Stimulated activated CD8-positive, alpha-beta memory T cell treated with anti-CD3 and anti-CD28 coated beads, Interleukin-7, amount 100 ng/mL, for 1 hour (primary cell): ENCODE measurements at places on chromosomes 4 and X.

GRCh38 chr4:145178740-145179280, 1.6 kb downstream of the OTUD4 start:
- DNase-seq: no peak

GRCh38 chr4:72553540-72554337, 15.3 kb downstream of the ADAMTS3 start:
- no peak for DNase-seq

DNA sequence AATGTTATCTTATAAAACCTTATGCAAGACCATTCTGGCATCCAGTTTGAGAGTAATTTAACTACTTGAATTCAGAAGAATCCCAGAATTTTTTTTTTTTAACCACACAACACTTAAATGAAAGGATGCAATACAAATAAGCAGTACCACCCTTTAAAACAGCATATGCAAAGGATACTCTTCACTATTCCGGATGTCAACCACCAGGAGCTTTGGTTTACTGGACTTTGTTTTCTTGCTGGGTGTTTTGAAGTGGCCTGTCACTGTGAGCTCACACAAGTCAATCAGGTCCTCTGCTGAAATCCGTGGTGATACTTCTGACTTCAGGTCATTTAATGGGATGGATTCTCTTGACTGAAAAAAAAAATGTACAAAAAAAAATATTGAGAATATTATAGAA, 200.0 kb downstream of the TBCK start:
- no peak for DNase-seq

GRCh38 chrX:120264341-120264740, 13.7 kb downstream of the ZBTB33 start:
- DNase-seq: no peak

DNA sequence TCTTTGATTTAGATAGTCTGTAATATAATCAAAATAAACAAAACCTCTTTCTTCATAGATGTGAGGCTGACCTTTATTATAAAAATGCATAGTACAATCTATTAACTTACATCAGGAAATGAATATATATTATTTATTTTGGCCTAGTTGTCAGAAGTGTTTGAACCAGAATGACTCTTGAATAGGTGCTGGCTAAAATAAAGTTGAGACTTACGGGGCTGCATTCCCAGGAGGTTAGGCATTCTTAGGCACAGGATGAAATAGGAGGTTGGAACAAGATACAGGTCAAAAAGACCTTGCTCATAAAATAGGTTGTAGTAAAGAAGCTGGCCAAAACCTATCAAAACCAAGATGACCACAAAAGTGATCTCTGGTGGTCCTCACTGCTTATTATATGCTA, 1193.3 kb upstream of the IGFBP7 start:
- DNase-seq: no peak

- no peak for DNase-seq
Observed at GRCh38 chrX:11304829-11305228, 11.6 kb downstream of the AMELX start.

- DNase-seq: no peak
Observed at GRCh38 chr4:37884855-37885487, 5.9 kb upstream of the TBC1D1 start.

- DNase-seq: no peak
Observed at GRCh38 chrX:97876697-97877407, 993.1 kb downstream of the RPA4 start.

GRCh38 chr4:105569057-105569865, 16.8 kb downstream of the ARHGEF38 start:
- DNase-seq: no peak

- DNase-seq: no peak
Observed at GRCh38 chr4:185099024-185099682, 43.9 kb upstream of the SLC25A4 start.

GRCh38 chr4:130563889-130564418, 1468.0 kb downstream of the C4orf33 start:
- no peak for DNase-seq

DNA sequence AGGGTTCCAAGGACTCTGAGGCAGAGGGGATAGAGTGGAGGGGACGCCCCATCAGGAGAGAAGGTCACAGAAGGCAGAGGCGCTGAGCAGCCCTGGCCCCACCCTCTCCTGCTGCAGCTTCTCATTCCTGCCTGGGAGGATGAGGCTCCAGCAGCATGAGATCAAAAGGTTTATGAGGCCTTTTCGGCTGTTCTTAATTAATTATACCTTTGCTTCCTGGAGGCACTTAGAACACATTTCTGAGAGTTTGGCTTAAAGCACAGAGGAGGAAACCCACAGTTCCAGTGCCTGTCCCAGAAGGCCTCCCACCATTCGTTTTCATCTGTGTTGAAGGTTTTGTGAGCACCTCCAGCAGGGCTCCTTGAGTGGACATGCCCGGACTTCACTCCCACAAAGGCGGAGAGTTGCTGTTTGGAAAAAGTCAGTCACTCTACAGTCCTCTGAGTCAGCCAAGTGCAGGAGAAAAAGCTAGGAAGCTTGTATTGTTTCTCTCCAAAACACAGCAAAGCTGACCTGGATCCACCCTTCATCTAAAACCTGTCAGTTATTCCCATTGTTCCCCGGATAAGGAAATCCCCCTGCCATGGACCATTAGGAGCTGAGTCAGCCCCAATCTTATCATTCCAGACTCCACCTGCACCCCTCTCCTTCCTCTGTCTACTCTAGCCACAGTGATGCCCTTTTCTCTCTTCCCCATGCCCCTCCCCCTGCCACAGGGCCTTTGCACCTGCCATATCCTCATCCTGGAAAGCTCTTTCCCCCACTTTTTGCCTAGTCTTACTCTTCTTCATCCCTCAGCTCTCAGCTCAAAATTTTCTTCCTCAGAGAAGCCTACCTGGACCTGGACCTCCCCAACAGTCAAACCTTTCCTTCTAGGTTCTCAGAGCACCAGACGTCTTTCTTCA, 276.8 kb downstream of the FBXW7 start:
- no peak for DNase-seq

GRCh38 chrX:130082244-130083106, 27.8 kb downstream of the ELF4 start:
- peak; percentile 34 for DNase-seq

DNA sequence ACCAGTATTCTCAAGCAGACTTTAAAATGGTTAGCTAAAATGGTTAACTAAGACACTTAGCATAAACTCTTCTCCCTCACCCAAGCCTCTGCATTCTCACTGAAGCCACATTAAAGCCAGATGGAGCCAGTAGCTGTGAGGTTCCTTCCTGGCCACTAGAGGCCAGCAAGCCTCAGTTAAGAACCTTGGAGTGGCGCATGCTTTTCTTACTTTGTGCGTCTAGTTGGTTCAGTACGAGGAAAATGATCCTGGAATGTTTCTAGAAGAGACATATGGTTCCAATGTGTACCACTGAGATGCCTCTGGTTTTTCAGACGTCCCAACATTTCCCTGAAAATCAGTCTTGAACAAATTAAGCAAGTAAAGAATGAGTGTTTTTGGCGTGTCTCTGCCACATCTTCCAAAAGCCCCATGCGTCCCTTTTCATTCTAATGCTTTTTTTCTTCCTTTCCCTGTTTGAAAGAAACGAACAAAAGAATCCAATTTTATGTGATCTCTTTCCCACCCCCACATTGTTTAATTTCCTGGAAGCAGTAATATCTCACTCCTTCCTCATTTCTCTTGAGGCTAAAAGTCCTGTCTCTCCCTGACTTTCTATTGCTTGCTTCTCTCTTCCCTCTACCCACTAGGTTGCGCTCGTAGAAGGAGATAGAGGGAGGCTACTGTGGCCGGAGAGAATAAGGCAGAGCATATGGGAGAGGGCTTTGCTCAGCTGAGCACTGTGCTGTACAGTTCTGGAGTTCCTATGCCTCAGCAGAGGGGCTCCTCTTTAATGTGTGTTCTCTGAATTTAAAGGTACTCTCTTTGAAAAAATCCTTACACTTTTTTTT, 82.9 kb upstream of the TAB3 start:
- no peak for DNase-seq

DNA sequence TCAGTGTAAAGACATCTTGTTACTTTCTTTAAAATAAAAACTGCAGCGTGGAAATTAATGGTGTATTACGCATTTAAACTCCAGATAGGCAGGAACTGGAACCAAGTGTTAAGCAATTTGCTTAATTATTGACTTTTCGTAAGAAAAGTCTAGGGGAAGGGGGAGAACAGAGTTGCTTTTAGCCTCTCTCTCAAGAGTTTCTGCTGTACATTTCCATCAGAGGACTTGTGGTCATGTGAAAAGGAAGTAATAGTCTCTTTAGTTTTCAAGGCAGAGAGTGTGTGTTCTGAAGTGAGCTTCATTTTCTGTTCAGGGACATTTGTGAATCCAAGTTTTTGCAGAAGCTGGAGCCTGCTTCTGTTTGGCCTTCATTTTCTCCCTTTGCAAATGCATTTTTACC, 127.2 kb downstream of the UBE2K start:
- DNase-seq: no peak

DNA sequence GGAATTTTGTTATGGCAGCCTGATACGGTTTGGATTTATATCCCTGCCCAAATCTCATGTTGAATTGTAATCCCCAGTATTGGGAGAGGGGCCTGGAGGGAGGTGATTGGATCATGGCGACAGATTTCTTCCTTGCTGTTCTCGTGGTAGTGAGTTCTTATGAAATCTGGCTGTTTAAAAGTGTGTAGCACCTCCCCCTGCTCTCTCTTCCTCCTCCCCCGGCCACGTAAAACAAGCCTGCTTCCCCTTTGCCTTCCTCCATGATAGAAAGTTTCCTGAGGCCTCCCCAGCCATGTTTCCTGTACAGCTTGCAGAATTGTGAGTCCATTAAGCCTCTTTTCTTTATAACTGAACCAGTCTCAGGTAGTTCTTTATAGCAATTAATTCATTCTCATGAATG, 37.9 kb downstream of the SUPT20HL2 start:
- DNase-seq: no peak

GRCh38 chrX:123330229-123330942, 146.3 kb downstream of the GRIA3 start:
- DNase-seq: no peak

GRCh38 chr4:67678612-67679011, 22.3 kb downstream of the UBA6 start:
- no peak for DNase-seq

- DNase-seq: no peak
Observed at GRCh38 chrX:119745283-119745848, 13.0 kb upstream of the SOWAHD start.

GRCh38 chrX:153538424-153538823, 21.0 kb downstream of the ATP2B3 start:
- DNase-seq: no peak

DNA sequence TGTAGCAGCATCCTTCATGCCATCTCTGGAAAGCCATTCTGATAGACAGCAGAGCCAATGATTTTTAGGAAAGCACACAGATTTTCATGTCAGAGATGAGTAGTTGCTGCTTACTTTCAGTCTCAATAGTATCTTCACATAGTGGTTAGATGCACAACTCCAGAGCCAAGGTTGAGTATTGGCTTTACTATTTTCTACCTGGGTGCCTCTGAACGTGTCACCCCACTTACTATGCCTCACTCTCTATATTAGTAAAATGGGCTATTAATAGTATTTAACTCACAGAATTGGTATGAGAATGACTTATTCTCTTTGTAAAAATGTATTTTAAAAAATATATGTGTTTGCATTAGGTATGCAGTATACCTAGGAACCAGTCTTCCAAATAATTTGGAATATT, 108.8 kb upstream of the STIM2 start:
- no peak for DNase-seq

DNA sequence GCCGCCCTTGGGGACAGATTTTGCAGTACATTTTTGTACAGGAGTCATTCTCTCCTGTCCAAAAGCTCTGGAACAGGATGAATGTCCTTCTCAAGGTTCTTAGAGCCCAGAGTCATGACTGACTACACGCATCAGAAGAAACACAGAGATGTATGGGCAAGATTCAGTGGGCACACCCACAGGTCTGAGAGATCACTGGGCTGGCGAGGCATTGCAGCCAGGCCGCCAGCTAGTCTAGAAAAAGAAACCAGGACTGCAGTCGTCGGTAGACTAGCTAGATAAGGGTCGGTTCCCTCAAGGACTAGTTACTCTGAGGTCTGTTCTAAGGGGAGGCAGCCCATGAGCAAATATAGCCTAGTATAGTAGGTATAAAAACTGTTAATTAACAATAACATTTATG, 19.8 kb downstream of the GBA3 start:
- no peak for DNase-seq

- DNase-seq: peak; percentile 66
Observed at GRCh38 chr4:6716018-6716911, at the start of gene BLOC1S4. Gene BLOC1S4, plus strand, starts transcription at chr4:6716174. Its CDS starts 36 bp downstream, at chr4:6716210.

GRCh38 chr4:77209936-77210335, 52.9 kb downstream of the CCNG2 start:
- no peak for DNase-seq

GRCh38 chr4:79197275-79198009, 128.4 kb downstream of the NAA11 start:
- DNase-seq: no peak

GRCh38 chr4:1491328-1492141, 85.3 kb upstream of the NKX1-1 start:
- DNase-seq: no peak

DNA sequence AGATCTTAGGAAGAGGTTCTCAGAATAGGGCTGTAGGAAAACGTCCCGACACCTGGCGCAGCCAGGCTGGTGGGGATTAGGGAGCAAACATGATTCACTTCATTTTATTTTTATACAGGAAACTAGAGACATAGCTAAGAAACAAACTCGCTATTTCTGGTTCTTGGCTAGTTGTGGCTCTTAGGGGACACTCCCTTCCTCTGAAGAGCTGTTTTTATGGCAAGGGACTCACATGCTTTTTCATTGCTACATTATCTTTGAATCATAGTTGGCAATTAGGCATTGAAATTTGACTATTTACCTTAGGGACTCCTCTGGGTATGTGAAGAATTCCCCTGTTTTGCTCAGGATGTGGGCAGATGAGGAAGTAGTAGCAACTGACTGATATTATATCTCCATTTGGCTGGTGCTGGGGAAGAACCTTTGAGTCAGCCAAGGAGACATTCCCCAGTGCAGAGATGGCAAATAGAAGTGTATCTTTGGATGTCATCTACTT, 174.5 kb downstream of the SMIM20 start:
- DNase-seq: no peak

DNA sequence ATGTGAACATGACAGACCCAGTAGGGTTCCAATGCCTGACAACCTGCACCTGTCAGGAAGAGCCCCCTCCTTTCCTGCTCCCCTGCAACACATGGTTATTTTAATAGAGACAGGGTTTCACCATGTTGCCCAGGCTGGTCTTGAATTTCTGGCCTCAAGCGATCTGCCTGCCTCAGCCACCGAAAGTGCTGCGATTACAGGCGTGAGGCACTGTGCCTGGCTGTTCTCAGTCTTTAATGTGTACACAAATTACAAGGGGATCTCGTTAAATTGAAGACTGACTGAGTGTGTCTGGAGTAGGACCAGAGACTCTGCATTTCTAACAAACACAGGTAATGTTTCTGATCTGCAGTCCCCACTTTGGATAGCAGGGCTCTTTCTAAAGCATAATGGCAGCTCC, 55.4 kb downstream of the NPNT start:
- DNase-seq: no peak

DNA sequence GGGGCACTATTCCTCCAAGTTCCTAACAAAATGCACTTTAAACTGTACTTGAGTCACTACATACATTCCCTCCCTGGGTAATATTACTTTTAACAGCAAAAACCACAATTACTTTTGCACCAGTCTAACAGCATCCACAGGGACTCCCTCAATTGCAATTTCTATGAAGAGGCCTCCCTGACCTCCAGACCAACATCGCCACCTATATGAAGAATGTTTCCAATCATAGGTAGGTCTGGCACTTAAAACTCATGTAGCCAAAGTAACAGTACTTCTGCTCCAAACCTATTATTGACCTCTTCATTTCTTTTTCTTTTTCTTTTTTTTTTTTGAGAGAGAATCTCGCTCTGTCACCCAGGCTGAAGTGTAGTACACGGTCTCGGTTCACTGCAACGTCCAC, 15.6 kb downstream of the NR3C2 start:
- DNase-seq: no peak
